ENCODE measurements at places on chromosomes 6 and 20.

GRCh38 chr20:37228082-37228481, 33.5 kb downstream of the GHRH start:
- no peak for DNase-seq

DNA sequence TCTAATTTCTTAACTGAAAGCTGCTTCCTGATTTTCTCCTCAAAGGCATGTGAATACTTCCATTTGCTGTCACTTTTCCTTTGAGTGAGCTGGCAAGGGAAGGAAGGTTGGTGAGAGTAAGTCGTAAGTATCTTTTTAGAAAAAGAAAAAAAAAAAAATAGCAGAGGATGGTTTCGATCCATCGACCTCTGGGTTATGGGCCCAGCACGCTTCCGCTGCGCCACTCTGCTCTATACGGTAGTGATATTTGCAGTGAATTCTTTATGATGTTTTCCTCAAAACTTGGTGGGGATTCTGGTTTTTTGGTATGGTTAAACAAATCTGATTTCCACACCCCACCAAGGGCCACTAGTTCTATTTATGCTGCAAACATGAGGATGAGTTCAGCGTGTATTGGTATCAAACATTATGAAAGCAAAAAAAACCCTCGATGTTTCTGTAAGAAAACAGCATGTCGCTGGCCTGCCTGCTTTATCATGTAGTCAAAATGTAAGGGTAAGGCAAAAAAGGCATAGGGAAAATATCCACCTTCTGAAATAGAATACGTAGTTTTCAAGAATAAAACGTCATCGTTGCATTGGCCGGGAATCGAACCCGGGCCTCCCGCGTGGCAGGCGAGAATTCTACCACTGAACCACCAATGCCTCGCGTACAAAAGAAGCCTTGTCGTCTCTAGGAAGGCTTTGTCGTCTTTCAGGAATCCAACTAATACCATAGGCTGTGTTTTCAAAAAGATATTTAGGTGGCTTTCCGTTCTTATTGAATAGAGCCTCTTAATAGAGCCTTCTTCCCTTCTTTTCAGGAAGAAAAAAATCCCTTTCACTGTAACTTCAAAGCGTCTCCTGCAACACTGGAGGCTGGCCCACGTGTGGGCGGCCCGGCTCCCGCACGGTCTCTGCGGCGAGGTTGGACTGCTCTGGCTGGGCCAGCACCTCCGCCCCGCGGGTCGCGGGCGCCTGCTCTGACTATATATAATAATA, 9.6 kb downstream of the OR2B2 start:
- peak; percentile 85 for DNase-seq

DNA sequence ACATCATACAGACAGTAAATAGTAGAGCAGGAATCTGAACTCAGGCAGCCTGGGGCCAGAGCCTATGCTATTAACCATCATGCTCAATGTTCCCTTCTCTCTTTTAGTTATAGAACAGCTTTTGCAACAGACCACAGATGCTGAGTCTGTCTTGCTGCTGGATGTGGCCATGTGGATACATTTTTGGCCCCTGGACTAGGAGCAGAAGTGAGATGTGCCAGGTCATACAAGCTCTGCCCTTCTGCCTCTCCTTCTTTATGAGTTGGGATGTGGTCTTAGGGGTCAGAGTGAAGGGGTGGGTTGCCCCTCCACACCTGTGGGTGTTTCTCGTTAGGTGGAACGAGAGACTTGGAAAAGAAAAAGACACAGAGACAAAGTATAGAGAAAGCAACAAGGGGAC, 14.6 kb upstream of the AARS2 start:
- DNase-seq = no peak

DNA sequence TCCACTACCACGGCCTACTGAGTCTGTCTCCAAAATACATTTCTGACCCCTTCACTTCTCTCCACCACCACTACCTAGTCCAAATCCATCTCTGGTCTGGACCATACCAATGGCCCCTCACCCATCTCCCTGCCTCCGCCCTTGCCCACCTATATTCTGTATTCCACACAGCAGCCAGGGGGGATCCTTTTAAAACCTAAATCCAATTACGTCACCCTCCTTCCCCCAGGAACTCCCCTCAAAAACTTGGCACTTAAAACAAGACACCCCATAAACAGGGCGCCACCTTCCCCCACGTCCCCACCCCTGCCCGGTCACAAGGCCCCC, 680 bp downstream of the PDRG1 start:
- no peak for DNase-seq

All from stimulated activated CD4-positive, alpha-beta T cell treated with anti-CD3 and anti-CD28 coated beads, Interleukin-4, amount 100 ng/mL, for 4 hours (primary cell).